ENCODE measurements at places on chromosomes 3 and 15.

DNA sequence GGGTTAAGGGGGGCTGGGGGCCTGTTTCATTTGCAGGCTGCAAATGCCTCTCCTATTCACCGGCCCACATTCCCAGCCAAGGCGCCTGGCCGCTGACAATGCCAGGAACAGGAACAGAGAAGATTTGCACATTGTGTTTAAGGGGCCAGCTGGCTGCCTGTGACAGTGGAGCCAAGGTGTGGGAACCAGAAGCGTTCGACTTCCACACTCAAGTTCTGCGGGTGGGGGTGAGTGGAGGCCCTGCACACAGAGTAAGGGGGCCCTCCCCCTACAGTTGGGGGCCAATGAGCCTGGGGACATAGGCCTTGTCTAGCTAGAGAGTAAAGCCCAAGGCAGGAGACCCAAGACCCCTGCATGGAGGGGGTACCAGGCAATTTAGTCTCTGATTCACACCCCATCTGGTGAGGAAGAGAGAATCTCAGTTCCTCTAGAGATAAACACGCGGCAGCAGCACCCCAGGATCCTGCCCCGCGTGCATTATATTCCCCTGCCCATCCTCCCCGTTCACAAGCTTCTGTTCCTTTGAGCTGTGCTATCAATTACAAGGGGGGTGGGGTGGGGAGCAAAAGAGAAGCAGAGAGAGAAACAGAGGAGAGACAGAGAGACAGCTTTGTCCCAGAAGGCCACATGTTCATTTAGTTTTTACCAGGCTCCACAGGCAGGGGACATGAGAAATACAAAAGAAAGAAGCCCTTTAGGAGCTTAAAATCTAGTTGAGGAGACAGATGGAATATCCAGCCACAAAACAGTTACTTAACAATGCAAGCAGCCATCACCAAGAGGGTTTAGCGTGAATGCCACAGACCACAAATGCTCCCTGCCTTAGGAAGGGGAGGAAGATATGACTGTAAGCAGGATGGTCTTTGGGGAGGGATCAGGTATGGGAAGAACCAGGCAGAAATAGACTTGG lies 9.2 kb downstream of the IGDCC3 start:
- no peak for DNase-seq

- DNase-seq, result no peak
Observed at GRCh38 chr3:50599716-50600118, 11.9 kb downstream of the CISH start.

GRCh38 chr15:77145370-77145769 lies 74.5 kb upstream of the TSPAN3 start:
- DNase-seq, result no peak

DNA sequence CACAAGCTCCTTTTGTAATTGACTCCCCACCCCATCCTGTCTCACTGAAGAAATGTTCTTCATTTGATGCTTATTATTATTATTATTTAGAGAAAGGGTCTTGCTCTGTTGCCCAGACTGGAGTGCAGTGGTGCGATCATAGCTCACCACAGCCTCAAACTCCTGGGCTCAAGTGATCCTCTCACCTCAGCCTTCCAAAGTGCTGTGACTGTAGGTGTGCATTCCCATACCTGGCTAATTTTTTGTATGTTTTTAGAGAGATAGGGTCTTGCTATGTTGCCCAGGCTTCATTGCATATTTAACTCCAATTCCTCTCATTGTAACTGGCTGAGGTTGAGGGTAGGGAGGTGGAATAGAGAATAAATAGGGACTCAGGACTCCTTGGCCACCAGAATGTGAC lies 22.3 kb downstream of the SEMA5B start:
- DNase-seq, result no peak

- DNase-seq, result no peak
Observed at GRCh38 chr3:154829929-154830328, 250.2 kb upstream of the MME start.

GRCh38 chr3:153845311-153845710 lies 275.9 kb upstream of the ARHGEF26 start:
- DNase-seq, result no peak

GRCh38 chr15:99250001-99250400 lies 620 bp upstream of the TTC23 start:
- DNase-seq, result no peak

DNA sequence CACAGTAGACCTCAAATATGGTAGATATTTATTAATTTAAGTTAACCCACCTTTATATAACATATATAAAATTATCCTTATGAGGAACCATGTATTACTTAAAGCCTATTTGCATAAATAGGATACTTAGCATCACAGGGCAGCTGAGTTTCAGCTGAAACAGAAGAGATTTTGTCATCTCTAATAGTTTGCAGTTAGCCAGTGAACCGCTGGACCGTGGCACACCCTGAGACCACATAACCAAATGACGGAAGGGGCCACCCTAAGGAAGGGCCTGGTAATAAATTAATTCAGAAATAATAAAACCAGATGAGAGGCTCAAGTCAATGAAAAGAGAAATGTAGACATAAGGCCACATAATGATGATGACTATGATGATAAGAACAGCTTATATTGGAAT lies 107.7 kb downstream of the MYO5A start:
- no peak for DNase-seq

- DNase-seq, result no peak
Observed at GRCh38 chr3:71673486-71673885, 51.7 kb downstream of the EIF4E3 start.

DNA sequence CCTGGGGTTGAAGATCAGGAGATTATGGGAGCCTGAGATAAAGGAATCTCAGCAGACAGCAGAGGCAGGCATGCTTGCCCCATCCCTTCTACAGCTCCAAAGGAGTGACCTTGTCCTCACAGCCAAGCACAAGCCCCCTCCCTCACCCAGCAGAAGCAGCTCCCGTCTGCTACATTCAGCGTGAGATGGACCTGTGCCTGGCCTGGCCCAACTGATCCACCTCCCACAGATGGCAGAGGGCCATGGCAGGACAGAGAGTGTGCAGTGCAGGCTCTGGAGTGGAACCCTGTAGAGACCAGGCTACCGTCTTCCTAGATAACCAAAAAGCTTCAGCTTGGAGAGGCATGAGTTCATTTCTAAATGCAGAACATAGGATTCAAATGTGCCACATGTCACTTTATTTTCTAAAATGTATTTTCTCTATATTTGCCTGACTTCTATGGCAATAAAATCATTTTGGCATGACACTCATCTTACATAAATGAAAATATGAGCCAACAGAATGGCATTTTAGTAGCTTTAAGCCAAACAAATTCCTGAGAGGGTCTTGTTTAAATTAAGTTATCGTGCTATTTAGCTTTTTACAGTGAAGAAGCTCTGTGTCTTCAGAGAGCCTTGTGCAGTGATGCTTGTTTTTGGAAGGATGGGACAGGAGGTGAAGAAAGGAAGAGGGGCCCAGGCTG lies 43.7 kb downstream of the SLC12A8 start:
- DNase-seq, result no peak

DNA sequence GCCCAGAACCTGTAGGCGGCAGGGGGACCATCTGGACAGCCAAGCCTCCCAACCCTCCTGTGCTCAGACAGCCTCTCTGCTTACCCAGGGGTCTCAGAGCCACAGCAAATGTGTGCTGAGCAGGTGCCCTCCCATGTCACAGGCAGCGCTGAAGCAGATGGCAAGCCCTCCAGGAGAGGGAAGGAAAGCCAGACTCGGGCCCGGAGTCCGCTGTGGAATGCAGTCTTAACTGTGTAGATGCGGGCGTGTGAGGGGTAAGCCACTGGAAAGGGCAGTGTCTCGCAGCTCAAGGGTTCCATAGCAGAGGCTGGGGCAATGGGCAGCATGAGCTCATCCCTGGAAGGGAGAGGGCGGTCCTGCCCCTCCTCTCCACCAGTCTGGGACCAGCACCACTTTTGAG lies 45.6 kb downstream of the UMPS start:
- DNase-seq, result no peak

DNA sequence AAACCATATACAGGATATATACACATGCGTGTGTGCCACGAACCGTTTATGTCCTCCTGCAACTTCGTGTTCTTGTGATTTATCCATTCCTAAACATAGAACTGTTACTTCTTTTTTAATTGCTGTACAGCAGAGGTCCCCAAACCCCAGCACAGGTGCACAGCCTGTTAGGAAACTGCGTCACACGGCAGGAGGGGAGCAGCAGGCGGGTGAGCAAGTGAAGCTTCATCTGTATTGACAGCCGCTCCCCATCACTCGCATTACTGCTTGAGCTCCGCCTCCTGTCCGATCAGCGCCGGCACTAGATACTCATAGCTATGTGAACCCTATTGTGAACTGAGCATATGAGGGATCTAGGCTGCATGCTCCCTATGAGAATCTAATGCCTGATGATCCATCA lies 34.9 kb upstream of the NRROS start:
- peak; percentile 35 for DNase-seq

GRCh38 chr3:10370429-10370828 lies 49.5 kb upstream of the SEC13 start:
- DNase-seq, result no peak

- no peak for DNase-seq
Observed at GRCh38 chr15:74395319-74396145, 28.1 kb upstream of the CYP11A1 start.

- DNase-seq, result no peak
Observed at GRCh38 chr3:141828487-141828886, 48.0 kb upstream of the ATP1B3 start.

- no peak for DNase-seq
Observed at GRCh38 chr3:150450916-150451315, 42.8 kb downstream of the TSC22D2 start.

- no peak for DNase-seq
Observed at GRCh38 chr3:16142350-16143025, 32.0 kb upstream of the GALNT15 start.

DNA sequence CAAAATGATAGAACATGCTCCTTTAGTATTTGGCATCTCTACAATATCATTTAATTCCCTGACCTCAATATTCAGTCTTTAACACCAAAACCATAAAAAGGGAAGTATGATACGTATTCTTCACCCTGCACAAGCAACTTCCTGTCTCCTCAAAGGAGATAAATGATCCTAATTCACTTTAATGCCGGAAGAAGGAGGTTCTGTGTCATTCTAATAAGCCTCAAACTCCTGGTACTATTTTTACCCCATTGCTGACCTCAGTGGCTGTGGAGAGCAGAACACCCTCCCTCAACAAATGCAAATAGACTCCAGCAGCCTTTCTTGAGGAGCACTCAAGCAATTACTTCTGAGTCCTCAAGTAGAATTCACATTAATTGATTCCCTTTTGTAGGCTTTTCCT lies 173.3 kb downstream of the TMEM108 start:
- DNase-seq, result no peak

- no peak for DNase-seq
Observed at GRCh38 chr3:14225421-14225820, 46.8 kb downstream of the LSM3 start.

- no peak for DNase-seq
Observed at GRCh38 chr3:46422617-46423016, 15.6 kb downstream of the CCRL2 start.

- DNase-seq, result no peak
Observed at GRCh38 chr3:160343132-160343531, 55.9 kb downstream of the IFT80 start.

Measured in T-helper 9 cell (primary cell).